ENCODE measurements at places on chromosomes 11 and 22. TPM values are rescaled to one million over a fixed set of nuclear protein-coding genes. Genes with fewer than 3 reads are reported as not detected.

The DNHD1 gene
- 6.1 TPM for total RNA-seq

The OR2AG1 gene
- not detected for total RNA-seq

The DTX4 gene
- 1.9 TPM for total RNA-seq

The IFITM10 gene
- total RNA-seq, result 1.1 TPM

The ARHGEF17 gene
- 21.9 TPM for total RNA-seq

The OR2AG2 gene
- total RNA-seq, result 0.16 TPM

The NLRP10 gene
- 0.09 TPM for total RNA-seq

The BACE1 gene
- total RNA-seq, result 22.9 TPM

The GPR152 gene
- total RNA-seq, result not detected

The MAP4K2 gene
- total RNA-seq, result 6.1 TPM

The KCNJ11 gene
- total RNA-seq, result not detected

The CDCA5 gene
- total RNA-seq, result 1.6 TPM

The RTN3 gene
- total RNA-seq, result 32.5 TPM

The GAB4 gene
- not detected for total RNA-seq

The SBF2 gene
- 45.7 TPM for total RNA-seq

The GGTLC2 gene
- not detected for total RNA-seq

The TMEM184B gene
- total RNA-seq, result 15.4 TPM

The TMEM121B gene
- 0.09 TPM for total RNA-seq

The C22orf31 gene
- not detected for total RNA-seq

The SYCE3 gene
- total RNA-seq, result 0.94 TPM

The DYNC2H1 gene
- total RNA-seq, result 61.2 TPM

The RNH1 gene
- 385 TPM for total RNA-seq
